ENCODE measurements at places on chromosomes 3 and 15. TPM values are rescaled to one million over a fixed set of nuclear protein-coding genes. Genes with fewer than 3 reads are reported as not detected.

The IGF2BP2 gene
- total RNA-seq = 66.2 TPM

The SYNPR gene
- 17.6 TPM for total RNA-seq

The CPN2 gene
- total RNA-seq = not detected

DNA sequence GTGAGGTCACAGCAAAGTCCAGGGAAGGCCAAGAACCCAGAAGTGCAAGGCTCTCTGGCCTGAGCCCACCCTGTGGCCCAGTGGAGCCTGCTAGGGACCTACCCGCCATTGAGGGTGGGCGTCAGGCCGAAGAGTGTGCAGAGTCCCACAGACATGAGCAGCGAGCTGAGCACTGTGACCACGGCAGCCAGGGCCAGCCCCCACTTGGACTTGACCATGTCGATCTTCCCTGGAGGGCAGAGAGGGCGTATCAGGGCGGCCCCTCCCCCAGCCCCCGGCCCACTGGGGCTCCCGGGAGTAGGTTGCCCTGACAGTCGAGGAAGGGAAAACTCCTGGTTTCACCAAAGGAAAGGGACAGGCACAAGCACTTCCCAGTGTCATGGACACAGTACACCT, 44.6 kb downstream of the PTPN23 start:
- H3K4me1 ChIP-seq = no peaks in the 10 kb centered on the region
- no peak overlapping the region for H3K27ac ChIP-seq
- H3K27me3 ChIP-seq = no peaks in the 10 kb centered on the region
- no peak overlapping the region for H3K4me3 ChIP-seq

GRCh38 chr15:65650312-65651041, 28.7 kb downstream of the SLC24A1 start:
- H3K36me3 ChIP-seq = no peaks in the 10 kb centered on the region
- H3K27ac ChIP-seq = no peak overlapping the region
- H3K27me3 ChIP-seq = no peaks in the 10 kb centered on the region
- H3K4me1 ChIP-seq = no peaks in the 10 kb centered on the region
- no peak for DNase-seq
- H3K4me3 ChIP-seq = no peak overlapping the region

DNA sequence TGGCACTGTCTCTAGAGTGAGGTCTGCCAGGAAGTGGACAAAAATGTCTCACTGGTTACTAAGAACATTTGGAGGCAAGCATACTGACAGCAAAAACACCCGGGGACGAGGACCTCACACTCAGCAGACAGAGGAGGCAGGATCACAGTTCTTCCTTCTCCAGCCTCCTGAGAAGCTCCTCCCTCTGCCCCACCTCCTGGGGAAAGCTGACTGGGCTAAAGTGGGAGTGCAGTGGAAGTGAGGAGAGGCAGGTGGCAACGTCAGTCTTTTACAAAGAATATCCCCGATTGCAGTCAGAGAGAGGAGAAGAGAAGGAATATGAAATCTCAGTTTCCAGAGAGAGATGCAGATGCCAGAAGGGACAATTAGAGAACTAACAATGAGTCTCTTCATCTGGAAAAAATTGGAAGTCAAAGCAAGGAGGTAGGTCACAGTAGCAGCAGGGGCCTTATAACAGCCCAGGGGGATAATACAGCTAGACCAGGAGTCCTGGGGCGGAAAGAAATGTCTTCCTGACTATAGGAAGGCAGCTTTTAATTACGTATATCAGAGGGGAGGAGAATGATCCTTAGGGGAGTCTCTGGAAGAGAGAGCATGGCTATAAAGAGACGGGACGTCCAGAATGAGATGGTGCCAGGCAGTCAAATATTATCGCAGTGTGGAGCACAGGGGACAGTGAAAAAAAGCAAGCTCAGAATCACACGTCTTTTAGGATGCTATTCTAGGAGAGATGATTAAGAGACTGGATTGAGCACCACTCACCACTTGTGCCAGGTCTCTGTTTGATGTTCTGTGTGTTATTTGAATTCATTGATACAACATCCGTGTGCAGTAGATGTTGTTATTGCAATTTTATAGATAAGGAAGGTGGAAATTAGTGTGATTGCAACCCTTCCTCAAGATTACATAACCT, 47.2 kb downstream of the LEO1 start:
- H3K27me3 ChIP-seq = no peaks in the 10 kb centered on the region
- peak; percentile 24 for DNase-seq
- H3K27ac ChIP-seq = no peak overlapping the region
- no peak overlapping the region for H3K4me3 ChIP-seq
- H3K4me1 ChIP-seq = no peaks in the 10 kb centered on the region

DNA sequence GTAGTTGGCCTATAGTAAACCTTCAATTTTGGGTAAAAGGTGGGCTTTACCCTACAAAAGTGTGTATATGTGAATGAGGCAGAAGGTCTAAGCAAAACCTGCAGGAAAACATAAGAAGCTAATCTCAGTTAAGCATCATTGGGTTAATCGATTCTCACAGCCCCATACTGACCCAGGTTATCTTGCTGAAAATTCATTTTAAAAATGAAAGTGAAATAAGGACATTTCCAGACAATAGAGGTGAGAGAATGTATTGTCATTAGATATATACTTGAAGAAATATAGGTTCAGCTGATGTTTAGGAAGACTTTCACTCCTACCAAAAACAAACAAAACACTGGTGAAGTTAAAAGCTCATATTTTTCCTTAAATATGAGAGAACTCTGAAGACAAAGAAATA, 85.6 kb downstream of the MCF2L2 start:
- no peak overlapping the region for H3K27ac ChIP-seq
- H3K4me1 ChIP-seq = no peaks in the 10 kb centered on the region
- no peak for DNase-seq

GRCh38 chr15:76502678-76503077, 166.1 kb downstream of the ISL2 start:
- no peaks in the 10 kb centered on the region for H3K4me1 ChIP-seq
- H3K27ac ChIP-seq = no peak overlapping the region
- no peaks in the 10 kb centered on the region for H3K36me3 ChIP-seq
- no peak overlapping the region for H3K4me3 ChIP-seq
- H3K27me3 ChIP-seq = no peaks in the 10 kb centered on the region
- no peak for DNase-seq

- DNase-seq = no peak
- no peaks in the 10 kb centered on the region for H3K4me1 ChIP-seq
- no peak overlapping the region for H3K27ac ChIP-seq
- no peaks in the 10 kb centered on the region for H3K27me3 ChIP-seq
- H3K36me3 ChIP-seq = no peaks in the 10 kb centered on the region
These were observed 43.2 kb downstream of the SRGAP3 start for GRCh38 chr3:9206287-9206686.

GRCh38 chr3:143850877-143851276, 2.6 kb upstream of the SLC9A9 start:
- DNase-seq = no peak
- H3K27me3 ChIP-seq = no peaks in the 10 kb centered on the region
- H3K36me3 ChIP-seq = no peaks in the 10 kb centered on the region
- no peak overlapping the region for H3K4me3 ChIP-seq

DNA sequence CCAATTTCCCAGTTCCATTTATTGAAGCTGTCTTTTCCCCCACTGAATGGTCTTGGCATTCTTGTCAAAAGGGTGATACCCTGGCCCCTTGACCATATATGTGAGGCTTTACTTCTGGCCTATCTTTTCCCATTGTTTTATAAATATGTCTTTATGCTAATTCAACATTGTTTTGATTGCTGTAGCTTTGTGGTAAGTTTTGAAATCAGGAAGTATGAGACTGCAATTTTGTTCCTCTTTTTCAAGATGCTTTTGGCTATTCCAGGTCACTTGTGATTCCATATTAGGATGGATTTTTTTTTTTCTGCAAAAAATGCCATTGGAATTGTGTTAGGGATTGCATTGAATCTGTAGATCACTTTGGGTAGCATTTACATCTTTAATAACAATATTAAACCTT, 141.2 kb upstream of the MANF start:
- H3K4me3 ChIP-seq = no peak overlapping the region
- no peaks in the 10 kb centered on the region for H3K36me3 ChIP-seq
- no peak for DNase-seq
